NCI-H2107 (cell line): ENCODE measurements at places on chromosomes 6 and 20.

DNA sequence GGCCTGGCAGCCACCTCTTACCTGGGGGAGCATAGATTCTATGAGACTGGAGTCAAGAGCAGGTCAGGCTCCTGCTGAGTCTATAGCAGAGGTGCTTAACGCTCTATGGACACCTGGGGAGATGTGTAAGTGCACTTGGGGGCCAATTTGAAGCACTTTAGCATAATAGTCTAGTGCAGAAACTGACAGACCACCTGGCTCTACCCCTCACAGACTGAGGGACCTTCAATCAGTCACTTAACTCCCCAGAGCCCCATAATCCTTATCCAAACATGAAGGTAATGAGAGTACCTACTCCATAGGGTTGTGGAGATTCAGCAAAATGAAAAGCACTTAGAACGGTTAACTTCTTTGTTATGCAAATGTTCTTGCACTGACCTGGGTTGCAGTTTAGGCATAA lies 87.3 kb upstream of the SLC22A16 start:
- peak; percentile 75 for DNase-seq

GRCh38 chr6:170459451-170459850 lies 93.7 kb downstream of the PSMB1 start:
- no peak for DNase-seq

- DNase-seq = no peak
Measured at GRCh38 chr6:39200498-39201020, 28.7 kb downstream of the KCNK5 start.

DNA sequence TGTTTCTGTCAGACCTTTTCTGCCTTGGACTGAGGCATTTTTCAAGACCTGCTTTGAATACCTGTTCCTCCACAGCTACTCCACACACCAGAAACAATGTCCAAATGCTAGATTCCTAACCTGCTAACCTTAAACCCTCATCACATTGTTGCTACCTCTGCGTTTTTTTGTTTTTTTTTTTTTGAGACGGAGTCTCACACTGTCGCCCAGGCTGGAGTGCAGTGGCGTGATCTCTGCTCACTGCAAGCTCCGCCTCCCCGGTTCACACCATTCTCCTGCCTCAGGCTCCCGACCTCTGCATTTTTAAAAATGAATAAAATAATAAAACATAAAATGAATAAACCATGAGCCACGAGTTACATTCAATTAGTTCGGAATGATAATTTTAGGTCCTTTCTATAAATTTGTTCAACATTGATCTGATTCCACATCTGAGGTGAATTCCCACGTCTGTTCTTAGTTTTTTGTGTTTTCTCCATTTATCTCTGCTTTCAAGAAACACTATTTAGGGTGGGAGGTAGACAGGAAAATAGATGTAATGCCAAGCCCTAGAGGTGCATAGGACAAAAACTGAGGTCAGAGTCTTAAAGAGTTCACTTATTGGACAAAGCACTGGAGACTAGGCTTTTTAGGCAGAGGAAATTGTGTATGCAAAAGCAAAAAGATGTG lies 1.3 kb downstream of the C6orf89 start:
- no peak for DNase-seq

DNA sequence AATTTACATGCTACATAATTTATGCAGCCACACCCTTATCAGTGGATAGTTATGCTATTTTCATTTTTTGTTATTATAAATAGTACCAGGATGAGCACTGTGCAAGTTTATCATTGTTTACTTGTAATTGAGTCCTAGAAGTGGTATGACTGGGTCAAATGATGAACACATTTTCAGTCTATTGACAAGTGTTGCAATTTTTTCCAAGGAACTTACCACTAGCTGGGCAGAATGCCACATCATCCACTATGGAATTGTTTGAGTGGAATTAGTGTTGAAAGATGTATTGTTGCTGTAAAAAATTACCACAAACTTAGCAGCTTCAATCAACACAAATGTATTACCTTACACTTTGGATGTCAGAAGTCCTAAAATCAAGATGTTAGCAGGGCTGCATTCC lies 38.1 kb upstream of the OPN5 start:
- DNase-seq = no peak

- no peak for DNase-seq
Measured at GRCh38 chr6:166952567-166953486, 3.5 kb downstream of the RNASET2 start.

DNA sequence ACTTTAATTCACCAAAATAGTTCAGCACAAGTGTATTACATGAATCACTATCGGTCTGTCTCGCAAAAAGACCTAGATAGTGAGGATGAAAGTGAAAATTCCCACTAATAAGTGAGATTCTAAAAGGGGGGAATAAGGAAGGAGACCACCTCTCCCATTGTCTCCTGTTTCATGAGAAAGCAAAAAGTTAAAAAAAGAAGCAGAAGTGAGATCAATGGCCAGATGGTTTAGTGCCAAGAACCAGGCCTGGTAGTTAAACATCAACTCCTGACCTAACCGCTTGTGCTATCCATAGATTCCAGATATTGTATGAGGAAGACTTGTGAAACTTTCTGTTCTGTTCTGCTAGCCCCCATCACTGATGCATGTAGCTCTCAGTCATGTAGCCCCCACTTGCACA lies 293.0 kb downstream of the RNGTT start:
- DNase-seq = no peak

DNA sequence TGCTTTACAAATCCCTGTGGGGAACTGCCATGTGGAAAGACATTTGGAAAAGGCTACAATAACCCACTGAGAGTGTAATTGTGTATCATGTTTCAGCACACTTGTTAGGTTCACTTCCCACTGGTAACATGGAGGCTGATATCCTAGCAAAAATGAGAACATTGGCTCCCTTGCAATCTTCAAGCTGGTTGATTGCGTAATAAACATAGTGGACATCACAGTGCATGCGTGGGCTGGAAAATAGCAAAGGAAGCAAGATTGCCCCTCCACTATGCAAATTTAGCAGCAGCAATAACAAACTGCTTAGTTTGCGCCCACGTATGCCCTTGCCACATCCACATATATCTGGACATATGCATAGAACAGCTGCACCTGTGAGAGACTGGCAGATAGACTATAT lies 410.2 kb downstream of the MEI4 start:
- DNase-seq = no peak

GRCh38 chr6:136582711-136583471 lies 32.7 kb upstream of the MAP7 start:
- no peak for DNase-seq

- DNase-seq = no peak
Measured at GRCh38 chr6:119026822-119027221, 51.6 kb downstream of the FAM184A start.

GRCh38 chr6:166556863-166557322 lies 29.6 kb downstream of the RAMACL start:
- DNase-seq = no peak

GRCh38 chr20:32743237-32744112 lies at the start of gene COMMD7:
TSS of gene COMMD7 (minus strand) at chr20:32743467. CDS start at chr20:32743391, 76 bp downstream.
- no peak for DNase-seq

DNA sequence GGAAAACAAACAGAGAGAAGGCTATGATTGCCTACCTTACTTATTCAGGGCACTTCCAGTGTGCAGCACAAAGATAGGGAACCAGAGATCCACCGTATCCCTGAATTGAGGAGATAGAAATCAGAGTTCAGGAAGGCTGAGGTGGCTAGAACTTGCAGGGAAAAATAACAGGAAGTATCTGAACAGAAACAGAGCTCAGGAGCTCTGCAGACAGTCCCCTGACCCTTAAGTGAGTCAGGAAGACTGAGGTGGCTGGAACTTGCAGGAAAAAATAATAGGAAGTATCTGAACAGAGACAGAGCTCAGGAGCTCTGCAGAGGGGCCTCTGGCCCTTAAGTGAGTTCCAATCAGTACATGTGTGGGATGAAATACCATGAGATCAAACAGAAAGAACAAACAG lies 65.4 kb downstream of the RPRD1B start:
- DNase-seq = no peak

DNA sequence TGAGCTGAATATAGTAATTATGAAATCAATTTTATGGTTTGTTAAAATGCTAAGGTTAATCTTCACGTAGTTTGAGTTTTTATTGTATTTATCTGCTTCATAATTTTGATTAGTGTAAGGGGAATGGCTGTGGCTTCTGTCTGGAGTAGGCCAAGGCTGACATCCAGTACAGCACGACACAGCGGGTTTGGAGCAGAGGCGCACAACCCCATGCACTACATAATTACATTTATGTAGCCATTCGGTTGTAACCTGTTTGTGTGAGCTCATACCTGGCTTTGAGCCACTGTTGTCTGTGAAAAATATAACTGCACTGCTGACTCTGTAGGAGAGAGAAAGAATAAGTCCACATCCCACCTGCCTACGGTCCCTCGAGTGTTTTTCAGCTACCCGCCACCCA lies 615.5 kb downstream of the EYS start:
- no peak for DNase-seq

GRCh38 chr6:43912598-43913371 lies 142.8 kb downstream of the VEGFA start:
- no peak for DNase-seq

GRCh38 chr6:17820055-17820454 lies 113.3 kb upstream of the NUP153 start:
- no peak for DNase-seq

DNA sequence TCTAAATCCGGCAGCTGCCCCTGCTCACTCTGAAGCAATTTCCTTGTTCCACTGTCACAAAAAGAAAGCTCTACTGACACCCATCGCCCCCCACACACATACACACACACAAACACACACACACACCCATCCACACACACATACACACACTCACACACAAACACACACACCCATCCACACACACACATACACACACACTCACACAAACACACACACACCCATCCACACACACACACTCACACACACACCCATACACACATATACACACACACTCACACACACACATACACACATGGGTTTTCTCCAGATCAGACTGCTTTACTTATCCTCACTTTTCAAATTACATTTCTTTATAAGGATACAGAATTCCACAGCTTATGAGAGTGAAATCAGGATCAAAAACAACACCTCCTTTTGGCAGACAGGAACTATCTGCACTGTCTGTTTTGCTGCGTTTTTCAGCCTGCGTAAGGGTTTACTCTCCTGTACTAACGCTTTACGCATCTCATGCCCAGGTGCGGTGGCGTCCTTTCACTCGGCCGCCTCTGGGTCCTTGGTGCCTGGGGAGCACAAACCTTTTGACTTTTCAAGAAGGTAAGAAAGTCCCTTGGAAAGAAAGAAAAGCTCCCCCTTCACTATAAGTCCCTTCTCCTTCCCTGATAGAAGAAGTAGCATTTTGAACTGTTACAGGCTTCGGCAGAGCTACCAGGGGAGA lies 8.0 kb downstream of the DACT2 start:
- no peak for DNase-seq

GRCh38 chr6:6772751-6773150 lies 184.2 kb downstream of the LY86 start:
- DNase-seq = peak; percentile 45

DNA sequence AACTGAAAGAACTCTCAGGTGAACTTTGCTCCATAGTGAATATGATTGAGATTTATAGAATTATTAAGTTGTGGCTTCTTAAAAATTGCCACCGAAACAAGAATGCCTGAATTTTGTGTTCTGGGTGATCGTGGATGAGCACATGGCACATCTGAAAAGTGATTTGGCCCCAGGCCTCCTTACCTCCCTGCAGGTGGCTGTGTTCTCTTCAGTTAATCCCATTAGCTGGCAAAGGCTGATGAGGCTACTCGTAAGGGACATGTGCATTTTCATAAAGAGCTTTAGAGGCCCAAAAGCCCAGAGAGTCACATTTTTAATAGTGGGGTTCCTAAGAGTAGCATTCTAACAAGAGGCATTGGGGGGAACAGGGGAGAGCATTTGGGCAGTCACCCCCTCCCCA lies 22.6 kb downstream of the GNAS start:
- no peak for DNase-seq

- no peak for DNase-seq
Measured at GRCh38 chr6:53547166-53547810, 2.4 kb upstream of the GCLC start.

DNA sequence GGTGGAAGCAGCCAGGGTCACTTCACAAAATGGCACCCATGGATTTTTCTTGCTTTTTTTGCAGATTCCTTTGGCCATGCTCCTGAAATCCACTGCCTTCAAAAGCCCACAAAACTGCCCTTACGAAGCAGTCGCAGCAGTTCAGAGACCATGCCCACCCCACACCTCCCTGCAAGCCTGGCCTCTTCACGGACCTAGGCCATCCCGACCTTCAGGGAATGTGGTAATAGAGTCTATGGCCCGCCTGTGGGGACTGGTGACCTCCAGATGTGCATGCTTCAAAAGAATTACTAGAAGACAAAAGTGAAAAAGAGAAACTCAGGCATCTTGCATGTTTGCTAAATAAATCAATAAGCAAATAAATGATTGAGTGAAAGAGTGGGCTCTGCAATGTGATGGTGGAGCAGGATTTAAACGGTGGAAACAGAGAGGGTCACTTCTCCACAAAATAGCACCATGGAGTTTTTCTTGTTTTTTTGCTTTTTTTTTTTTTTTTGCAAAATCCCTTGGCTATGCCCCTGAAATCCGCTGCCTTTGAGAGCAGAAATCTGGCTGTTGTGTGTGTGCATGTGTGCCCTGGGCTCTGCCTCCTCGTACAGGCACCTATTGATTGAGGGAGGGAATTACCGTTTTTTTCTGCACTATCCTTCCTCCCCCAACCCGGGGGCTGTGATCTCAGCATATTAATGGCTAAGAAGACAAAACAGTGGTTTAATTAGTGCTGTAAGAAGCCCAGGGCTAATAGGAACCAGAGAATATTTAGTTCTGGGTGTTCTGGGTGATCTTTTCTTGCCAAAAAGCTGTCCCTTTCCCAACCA lies 107.4 kb downstream of the PXDC1 start:
- DNase-seq = no peak

- no peak for DNase-seq
Measured at GRCh38 chr6:49576618-49577017, 26.1 kb downstream of the C6orf141 start.

- DNase-seq = no peak
Measured at GRCh38 chr20:48597521-48598302, 230.1 kb downstream of the PREX1 start.

- no peak for DNase-seq
Measured at GRCh38 chr6:39979461-39980328, 45.4 kb upstream of the MOCS1 start.

GRCh38 chr6:118859517-118860064 lies 34.4 kb upstream of the ASF1A start:
- DNase-seq = no peak

GRCh38 chr20:49685161-49685601 lies 28.5 kb downstream of the B4GALT5 start:
- DNase-seq = no peak

- DNase-seq = no peak
Measured at GRCh38 chr6:25946631-25947030, 16.0 kb upstream of the TRIM38 start.

DNA sequence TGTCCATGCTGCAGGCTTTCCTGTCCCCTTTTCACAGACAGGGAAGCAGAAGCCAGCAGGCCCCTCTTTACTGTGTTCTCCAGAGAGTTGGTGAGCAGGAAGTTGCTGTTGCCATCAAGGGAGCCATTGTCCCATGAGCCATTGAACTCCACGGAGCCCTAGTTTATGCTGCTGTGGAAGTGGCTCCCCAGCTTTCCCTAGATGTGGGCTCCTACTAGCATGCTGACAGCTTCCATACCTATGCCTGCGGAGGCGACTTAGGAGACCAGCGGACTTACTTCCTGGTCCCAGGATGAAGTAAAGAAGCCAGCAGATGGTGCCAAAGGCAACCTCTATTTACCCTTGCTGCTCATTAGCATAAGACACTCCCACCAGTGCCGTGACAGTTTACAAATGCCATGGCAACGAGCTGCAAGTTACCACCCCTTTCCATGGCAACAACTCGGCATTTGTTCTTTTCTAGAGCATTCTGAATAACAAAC lies 30.8 kb upstream of the FKBP1A start:
- DNase-seq = no peak

GRCh38 chr6:150752409-150752808 lies 113.1 kb upstream of the MTHFD1L start:
- no peak for DNase-seq
